RPMI8226 (cell line): ENCODE measurements at places on chromosomes 16 and 17.
A peak's percentile ranks its signal among the peaks of the same experiment; 100 is the strongest.

- peak; percentile 75 for DNase-seq
Observed at GRCh38 chr17:56819431-56820145, 14.1 kb downstream of the C17orf67 start.

DNA sequence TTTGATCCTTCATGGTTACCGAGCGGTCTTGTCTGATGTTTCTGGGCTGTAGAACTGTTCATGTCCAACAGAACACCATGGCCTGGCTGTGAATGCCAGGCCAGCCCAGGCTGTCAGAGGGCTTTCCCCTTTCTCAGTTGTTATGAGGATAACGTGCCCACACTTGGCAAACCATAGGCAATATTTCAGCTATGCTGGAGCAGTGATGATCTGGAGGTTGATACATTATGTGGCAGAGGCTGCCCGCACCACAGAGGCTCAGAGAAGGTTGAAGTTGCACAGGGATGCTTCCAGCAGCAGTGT, 92.9 kb downstream of the C16orf78 start:
- no peak for DNase-seq

GRCh38 chr17:40218006-40218739, 931 bp upstream of the WIPF2 start:
- no peak for DNase-seq

- DNase-seq, result no peak
Observed at GRCh38 chr16:19599968-19600716, 44.6 kb downstream of the VPS35L start.

DNA sequence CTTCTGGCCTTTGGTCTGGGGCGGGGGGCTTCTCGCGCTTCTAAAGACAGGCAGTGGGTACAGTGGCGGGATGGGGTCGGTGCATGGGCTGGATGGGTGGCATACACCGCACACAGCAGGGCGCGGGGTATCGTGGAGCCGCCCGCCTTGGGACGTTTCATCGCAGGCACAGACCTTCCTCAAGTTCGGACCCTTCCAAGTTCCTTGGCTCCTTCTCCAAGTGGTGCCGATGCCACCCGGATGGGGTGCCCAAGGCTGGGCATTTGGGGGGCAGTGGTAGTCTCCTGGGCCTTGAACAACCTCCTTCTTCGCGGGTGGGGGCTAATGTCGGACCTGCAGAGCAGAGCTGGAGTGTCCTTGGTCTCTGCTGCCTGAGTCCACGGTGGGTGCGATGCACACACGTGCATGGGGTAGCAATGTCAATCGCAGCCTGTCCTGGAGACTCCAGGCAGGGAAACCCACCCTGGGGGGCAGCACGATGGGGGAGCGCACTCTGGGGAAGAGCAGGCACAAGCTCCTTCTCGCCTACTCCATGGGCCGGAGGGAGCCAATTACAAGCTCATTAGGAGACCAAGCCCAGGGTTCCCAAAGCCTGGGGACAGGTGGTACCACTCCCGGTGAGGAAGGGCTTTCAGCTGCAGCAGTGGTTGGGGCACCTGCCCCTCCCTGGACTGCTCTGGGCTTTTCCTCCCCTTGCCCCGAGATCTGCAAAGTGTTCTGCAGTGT, 686 bp upstream of the MTSS2 start:
- DNase-seq, result no peak

GRCh38 chr17:80594431-80595269, 50.0 kb downstream of the RPTOR start:
- no peak for DNase-seq

- DNase-seq, result no peak
Observed at GRCh38 chr17:33680472-33680871, 387.4 kb upstream of the ASIC2 start.

DNA sequence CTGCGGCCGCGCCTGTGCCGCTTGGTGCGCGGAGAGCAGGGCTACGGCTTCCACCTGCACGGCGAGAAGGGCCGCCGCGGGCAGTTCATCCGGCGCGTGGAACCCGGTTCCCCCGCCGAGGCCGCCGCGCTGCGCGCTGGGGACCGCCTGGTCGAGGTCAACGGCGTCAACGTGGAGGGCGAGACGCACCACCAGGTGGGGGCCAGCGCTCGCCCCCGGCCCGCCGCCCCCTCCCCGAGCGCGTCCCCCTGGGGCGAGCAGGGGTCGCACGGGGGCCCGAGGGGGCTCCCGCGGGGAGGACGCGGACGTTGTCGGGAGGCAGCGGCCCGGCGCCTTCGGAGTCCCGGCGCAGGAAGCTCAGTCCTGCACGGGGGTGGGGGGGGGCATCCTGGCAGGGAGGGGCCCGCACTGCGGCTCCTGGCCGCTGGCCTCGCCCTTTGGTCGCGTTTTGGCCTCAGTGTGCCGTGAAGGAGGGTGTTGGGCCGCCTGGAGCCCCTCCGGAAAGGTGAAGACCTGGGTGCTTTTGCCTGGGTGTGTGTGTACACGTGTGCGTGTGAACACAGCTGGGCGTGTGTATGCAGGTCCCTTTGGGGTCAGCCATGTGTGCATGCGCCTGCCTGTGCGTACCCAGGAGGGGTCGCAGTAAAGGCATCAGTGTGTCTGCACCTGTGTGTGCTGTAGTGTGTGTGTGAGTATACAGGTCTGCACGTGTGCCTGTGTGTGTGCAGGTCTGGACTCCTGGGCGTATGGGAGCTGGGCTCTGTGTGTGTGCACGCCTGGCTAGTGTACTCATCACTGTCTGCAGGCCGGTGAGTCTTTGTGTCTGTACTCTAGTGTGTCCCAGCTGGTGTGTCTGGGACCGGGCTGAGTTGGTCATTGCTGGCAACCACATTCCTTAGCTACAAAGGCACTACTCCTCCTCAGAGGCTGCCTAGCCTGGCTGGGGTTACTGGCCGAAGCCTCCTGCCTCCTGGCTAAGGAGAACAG, 615 bp downstream of the NHERF2 start:
- peak; percentile 63 for DNase-seq

- DNase-seq, result no peak
Observed at GRCh38 chr17:58786586-58787295, 31.1 kb downstream of the PPM1E start.

DNA sequence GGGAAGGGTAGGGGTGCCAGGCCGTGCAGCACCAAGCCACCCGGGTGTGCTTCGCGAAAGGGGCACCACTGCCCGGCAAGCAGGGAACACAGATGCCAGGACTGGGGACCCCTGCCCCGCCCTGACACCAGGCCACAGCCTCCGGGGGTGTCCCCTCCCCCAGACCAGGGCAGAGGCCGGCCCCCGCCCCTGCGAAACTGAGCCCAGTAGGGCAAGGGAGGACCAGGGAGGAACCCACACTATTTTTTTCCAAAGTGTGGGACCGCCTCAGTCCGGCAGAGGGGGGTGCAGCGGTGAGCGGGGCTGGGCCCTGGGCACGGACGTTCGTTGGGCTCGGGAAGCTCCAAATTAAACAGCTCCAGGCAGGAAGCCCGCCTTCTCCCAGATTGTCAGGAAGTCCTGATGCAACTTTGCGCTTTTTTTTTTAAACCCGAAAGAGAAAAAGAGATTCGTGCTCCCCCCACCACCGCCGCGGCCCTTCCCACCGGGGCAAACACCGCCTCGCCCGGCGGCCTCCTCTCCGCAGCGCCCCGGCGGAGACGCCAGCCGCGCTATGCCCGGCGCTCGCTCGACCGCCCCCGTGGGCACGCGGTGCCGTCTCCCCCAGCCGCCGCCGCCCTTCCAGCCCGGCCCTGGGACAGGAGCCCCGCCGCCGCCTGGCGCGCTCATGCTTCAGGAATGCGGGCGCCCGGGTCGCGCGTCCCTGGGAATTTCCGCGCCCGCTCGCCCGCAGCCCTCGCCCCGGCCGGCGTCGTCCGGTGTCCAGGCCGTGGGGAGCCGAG, 755 bp downstream of the PIEZO1 start:
- DNase-seq, result peak; percentile 65

- no peak for DNase-seq
Observed at GRCh38 chr17:32943647-32944191, 15.8 kb downstream of the TMEM98 start.

DNA sequence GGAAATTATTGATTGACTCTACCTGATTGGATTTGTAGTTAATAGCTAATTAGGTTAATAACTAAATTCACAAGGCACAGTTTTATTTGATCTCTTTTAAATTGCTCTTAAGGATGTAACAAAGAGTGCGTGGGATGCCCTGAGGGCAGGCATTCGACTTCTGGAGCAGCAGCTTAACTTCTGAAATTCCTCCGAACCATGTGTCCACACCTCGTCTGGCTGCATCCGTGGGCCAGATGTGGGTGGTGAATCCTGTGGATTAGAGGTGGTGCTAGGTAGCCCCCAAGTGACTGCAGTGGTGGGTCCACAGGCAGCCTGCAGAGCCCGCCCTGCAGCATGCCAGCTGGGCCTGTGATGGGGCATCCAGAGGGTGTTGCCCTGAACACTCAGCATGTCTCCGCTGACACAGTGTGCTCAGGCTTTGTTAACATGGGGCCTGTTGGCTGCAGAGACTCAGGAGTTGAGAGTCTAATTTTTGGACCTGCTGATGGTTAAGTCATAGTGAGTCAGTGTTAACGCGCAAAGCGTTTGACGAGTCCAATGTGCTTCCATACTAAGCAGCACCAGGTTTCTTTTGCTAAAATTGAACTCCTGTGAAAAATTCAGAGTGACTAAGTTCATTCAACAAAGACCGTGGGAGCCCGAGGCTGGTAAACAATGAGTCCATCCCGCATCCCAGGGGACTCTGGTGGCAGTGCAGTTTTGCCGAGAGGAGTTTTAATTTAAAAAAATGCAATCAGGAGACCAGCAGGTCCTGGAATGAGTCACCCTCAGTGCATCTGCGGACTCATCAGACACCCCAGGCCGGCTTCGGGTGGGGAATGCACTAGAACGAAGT, 3.8 kb upstream of the NPB start:
- DNase-seq, result no peak

DNA sequence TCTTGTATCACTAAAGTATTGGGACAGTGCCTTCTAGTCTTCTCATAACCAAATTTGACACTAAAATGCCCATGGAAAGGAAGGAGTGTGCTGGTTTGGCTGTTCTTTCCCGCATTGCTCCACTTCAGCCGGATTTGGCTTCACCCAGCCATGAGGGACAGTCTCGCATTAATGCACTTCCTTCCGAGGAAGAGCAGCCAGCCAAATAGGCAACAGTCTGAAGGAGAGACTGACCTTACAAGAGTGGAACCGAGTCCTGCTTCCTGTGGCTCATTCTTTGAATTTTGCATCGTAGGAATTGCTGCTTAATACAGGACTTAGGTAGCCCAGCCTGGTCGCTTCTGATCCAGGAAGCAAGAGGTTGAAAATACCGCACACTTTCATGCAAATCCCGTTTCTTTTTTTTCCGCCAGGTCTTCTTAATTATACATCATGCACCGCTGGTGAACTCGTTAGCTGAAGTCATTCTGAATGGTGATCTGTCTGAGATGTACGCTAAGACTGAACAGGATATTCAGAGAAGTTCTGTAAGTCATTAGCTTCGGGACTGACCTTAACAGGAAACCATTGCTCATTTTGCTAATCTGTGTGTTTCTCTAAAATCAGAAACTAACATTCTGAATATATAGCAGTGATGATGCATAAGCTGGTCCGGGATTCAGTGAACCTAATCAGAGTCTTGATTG, 38.2 kb downstream of the CLEC16A start:
- no peak for DNase-seq

DNA sequence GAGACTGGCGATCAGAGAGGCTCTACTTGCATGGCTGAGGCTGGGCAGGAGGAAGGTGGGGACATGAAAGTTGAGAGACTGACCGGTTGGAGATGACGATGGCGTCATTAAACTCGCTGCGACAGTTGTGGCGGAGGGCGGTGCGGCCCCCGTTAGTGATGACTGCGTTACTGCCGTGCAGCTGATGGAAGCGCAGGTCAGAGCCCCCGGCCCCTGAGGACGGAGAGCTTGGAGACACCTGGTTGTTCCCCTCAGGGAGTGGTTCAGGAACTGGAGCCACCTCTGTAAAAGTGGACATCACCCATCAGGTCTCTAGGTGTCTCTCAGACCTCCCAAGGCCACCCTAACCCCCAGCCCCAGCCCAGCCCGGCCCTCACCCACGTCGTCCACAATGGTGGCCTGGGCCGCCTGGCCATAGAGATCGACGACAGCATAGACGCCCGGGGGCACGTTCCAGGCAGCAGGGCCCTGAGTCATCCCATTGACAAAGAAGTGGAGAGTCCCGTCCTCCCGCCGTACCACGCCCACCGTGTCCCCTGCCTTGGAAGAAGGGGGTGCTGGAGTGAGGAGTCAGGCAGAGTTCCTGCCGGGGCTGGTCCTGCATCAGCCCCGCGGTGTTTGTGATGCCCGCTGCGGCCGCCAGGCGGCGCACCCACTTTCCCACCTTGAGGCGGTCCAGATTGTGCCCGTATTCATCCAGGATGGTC, 5.3 kb downstream of the NEURL4 start:
- DNase-seq, result no peak

GRCh38 chr16:57192720-57193486, 6.8 kb downstream of the RSPRY1 start:
- DNase-seq, result no peak

GRCh38 chr17:79761894-79762589, 15.9 kb upstream of the CBX2 start:
- no peak for DNase-seq

- no peak for DNase-seq
Observed at GRCh38 chr17:4585638-4585994, 1.3 kb downstream of the SMTNL2 start.

GRCh38 chr17:46106966-46107644, 86.1 kb downstream of the KANSL1 start:
- no peak for DNase-seq

DNA sequence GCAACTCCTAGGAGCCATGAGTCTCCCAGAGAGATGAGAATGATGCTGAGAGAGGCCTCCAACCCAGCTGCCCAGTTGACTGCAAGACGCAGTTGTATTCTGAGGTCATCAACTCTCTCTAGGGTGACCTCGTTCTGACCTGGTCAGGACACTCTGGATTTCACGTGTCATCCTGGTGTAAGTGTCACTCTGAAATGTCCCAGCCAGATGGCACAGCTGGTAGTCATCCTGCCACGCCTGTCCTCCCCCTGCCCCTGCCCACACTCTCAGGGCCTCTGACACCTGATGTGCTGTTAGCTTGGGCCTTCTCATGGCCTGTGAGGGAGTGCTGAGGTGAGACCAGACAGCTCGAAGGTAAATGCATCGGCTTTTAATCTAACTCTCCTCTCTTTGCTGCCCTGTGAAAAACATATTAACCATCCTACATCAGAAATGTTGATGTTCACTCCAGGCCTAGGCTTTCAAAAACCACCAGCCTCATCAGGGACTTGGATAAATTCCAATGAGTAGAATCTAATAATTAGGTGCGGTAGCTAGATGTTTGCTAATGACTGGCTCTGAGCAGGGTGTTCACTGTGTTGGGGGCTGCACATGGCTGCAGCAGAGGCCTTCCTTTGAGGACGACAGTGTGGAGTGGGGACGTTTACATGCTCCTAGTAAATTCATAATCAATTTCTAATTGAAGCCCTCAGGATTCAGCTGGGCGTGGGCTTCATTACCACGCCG, 13.8 kb downstream of the MLYCD start:
- no peak for DNase-seq

GRCh38 chr17:27473190-27473747, 17.0 kb downstream of the KSR1 start:
- no peak for DNase-seq
